AG09309 (cell line): ENCODE measurements at places on chromosomes 5 and 9.

- DNase-seq = no peak
Measured at GRCh38 chr5:112628214-112628980, 109.3 kb upstream of the APC start.

- no peak for DNase-seq
Measured at GRCh38 chr9:14027116-14027800, 286.7 kb downstream of the NFIB start.

- no peak for DNase-seq
Measured at GRCh38 chr5:176408590-176408989, 7.7 kb downstream of the CLTB start.

DNA sequence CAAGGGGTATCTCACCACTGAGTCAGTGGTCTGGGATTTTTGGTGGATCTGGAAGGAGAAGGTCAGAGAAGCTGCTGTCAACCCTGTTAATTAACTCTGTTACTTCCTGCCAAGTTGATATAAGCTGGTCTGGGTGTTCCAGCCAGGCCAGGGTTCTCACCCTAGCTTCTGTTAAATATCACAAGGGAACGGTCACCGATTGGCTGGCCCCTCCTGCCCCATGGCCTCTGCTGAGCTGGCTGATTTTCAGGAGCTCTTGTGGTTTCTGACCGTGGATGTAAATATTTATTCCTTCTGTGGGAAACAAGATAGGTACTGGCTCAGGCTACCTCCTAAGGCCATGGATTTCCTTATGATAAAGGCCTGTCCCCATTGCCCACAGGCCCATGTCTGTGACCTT, 1.0 kb downstream of the ADAMTS13 start:
- no peak for DNase-seq

GRCh38 chr9:89387197-89387849, 69.0 kb downstream of the SECISBP2 start:
- DNase-seq = no peak

GRCh38 chr5:8770431-8770830, 775.4 kb downstream of the SEMA5A start:
- no peak for DNase-seq

- no peak for DNase-seq
Measured at GRCh38 chr9:70413464-70413798, 1.0 kb downstream of the KLF9 start.

GRCh38 chr5:173562451-173562850, 54.0 kb downstream of the BOD1 start:
- no peak for DNase-seq

DNA sequence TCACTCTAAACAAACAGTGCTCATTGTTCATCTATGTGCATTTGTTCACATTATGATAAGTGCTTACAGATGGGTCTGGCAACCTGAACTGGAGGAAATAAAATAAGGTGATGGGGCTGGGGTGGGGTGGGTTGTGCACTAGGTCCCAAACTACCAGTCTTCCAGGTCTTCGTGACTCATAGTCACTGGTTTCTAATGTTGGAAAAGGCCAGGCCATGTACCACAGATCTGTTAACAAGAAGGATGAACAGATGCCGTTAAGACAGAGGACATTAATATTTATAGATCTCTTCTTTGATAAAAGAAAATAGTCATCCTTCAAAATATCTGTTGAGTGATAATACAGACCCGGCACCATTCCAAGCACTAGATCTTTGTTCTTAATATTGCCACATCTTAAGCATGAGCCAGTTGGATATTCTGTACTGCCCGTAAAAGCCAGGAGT, 71.4 kb upstream of the STARD4 start:
- DNase-seq = no peak

DNA sequence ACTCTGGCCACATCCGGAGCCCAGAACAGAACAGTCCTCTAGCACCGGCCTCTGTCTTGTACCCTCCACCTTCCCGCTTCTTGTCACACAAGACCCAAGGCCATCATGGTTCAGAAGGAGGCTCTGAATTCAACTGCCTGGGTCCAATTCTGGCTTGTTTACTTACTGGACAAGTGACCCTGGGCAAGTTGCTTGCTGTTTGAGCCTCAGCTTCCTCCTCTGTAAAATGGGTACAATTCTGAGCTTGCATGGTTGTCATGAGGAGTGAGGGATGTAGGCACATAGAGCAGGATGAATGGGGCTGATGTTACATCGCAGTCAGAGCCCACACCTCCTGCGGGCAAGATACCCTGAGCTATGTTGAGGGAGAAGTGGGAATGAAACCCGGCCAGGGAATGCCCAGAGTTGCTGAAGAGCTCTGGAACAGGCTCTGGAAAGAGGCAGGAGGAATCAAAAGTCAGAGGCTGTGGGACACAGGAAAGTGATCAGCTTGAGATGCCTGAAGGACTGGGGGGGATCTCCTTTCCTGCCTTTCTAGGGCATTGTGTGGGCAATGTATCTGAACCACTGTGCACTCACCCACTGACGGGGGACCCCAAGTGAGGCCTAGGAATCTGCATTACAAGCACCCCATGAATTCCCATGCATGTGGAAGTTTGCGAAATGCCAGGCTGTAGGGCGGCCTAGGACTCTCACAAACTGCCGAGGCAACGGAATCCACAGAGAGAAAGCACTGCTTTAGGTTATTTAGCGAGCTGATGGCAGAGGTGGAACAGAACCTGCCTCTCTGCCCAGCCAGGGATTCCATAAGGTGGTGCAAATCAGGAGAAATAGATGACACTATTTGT, 29.4 kb upstream of the IL17B start:
- DNase-seq = no peak
